ENCODE measurements at places on chromosomes 1 and 21.

DNA sequence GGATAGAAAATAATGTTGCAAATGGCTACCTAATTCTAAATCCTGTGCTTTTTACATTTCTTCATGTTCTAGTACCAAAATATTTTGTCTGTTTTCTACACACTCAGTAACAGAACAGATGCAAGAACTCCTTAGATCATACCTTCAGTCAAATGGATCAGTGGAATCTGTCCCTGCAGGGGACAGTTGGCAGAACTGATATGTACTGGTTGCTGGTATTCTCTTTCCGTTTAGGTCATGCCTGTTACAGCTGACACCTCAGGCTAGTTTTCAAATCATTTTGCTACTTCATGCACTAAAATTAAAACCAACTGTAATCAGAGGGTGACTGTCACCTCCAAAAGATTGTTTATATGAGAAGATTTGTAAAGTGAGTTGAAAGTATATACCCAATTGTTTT, 109.2 kb downstream of the TNNI3K start:
- DNase-seq: no peak

GRCh38 chr1:109193653-109194590, 19.8 kb upstream of the SARS1 start:
- peak; percentile 40 for DNase-seq

DNA sequence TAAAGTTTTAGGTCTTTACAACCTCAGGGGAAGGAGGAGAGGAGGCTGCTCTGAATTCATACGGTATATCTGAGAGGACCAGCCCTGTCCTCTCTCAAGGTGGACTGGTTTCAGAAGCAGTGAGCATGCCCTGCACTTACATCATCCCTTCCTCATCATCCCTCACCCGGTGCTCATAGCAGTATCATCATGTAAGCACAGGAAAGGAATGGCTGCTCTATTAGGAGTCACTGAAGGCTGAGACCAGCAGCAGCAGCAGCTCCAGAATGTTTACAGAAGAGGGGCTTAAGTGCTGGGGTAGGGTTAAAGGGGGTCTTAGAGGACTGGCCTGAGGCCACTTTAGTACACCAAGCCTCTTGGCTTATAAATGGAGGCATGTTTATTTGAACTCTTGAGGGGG, 185.9 kb downstream of the AK5 start:
- no peak for DNase-seq

DNA sequence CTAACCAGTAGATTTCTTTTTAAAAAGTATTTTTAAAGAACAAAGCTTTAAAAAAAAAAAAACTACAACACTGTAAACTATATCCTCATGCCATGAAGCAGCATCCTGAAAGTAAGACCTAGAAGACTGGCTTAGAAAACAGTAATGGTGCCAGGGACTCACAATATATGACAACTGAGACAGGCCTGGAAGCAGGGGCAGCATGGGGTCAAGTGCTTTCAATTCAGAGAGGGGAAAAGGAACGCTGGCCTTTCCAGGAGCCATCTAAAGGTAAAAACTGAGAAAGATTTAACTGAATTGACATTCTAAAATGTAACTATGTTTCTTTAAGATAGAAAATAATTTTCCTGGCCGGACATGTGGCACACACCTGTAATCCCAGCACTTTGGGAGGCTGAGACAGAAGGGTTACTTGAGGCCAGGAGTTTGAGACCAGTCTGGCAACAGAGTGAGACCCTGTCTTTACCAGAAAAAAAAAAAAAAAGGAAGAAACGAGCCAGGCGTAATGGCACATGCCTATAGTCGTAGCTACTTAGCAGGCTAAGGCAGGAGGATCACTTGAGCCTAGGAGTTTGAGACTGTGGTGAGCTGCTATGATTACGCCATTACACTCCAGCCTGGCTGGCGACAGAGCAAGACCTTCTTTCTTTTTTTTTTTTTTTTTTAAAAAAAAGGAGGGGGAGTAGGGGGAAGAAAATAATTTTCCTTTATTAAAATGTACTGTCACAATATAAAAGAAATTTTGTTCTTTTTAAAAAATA, 54.1 kb downstream of the SLC35D1 start:
- DNase-seq: no peak

GRCh38 chr1:205961405-205961804, 18.1 kb upstream of the SLC26A9 start:
- no peak for DNase-seq

DNA sequence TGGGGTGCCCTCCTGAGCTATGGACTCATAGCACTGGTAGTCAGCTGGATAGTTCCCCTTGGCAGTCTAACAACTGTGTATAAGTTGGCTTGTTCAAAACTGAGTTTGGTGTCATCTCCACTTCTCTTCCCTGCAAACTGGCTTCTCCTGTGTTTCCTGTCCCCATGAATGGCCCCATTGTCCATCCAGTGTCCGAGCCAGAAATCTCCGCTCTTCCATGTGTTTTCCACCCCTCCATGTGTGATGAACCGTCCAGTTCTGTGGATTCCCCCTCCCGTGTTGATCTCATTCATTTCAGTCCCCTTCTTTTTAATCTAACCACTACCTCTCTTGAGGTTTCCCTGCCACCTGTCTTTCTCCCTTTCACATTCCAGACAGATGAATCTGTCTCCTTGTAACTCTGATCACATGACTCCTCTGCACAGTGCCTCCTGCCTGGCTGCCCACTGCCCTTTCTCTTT, 195.7 kb downstream of the ROR1 start:
- no peak for DNase-seq

GRCh38 chr1:156740237-156740740, 599 bp downstream of the MRPL24 start:
- no peak for DNase-seq

- no peak for DNase-seq
Observed at GRCh38 chr1:175848329-175848728, 104.9 kb upstream of the TNR start.

DNA sequence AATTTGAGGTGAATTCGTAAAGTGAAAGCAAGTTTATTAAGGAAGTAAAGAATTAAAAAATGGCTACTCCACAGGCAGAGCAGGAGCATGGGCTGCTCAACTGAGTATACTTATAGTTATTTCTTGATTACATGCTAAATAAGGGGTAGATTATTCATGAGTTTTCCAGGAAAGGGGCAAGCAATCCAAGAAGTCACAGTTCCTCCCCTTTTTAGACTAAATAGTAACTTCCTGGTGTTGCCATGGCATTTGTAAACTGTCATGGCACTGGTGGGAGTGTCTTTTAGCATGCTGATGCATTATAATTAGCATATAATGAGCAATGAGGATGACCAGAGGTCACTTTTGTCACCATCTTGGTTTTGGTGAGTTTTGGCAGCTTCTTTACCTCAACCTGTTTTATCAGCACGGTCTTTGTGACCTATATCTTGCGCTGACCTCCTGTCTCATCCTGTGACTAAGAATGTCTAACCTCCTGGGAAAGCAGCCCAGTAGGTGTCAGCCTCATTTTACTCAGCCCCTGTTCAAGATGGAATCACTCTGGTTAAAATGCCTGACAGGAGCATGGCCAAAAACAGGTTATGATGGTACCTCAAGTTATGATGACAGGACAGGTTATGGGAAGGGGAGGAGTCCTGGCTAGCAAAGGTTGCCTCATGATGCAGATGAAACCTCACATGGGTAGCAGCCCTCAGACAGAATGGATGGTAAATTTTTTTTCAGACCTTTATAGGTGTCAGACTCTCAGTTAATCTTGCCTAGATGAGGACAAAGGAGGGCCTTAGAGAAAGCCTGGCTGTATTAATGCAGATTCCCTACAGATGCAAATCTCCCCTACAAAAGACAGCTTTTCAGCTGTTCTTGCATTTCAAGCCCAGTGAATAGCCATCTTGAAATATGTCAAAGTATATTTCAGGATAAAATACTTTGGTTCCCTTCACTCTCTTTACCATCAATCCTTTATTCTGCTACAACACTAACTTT, 49.7 kb downstream of the SIPA1L2 start:
- no peak for DNase-seq

DNA sequence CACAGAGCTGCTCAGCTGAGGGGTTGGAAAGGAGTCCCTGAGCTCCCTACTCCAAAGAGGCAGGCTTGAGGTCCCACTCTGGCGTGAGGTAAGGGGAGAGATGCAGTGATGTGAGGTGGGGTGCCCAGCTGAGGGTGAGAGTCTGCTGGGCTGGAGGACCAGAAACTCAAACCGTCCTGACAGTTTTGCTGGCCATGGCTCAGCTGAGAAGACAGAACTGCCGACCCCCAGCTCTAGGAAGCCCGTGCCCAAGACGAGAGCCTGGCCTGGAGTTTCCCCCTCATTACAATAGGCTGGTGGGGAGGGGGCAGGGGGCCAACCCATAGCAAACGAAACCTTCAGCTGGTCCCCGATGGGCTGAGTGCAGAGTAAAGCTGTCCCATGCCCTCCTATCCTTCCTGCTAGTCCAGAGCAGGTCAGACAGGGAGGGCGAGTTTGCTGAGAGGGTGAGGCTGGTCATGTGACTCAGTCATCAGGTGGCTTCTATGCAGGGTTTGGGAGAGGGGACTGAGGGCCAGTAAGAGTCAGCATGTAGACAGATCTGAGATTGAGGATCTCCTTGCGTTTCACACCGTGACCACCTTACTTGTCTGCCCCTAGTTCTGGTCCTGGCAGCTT, 129.3 kb downstream of the PRDM2 start:
- no peak for DNase-seq

- no peak for DNase-seq
Observed at GRCh38 chr1:55699228-55699627, 484.1 kb upstream of the USP24 start.
